ENCODE measurements at places on chromosomes 2 and 18.

GRCh38 chr2:63538390-63538789 lies 49.9 kb downstream of the WDPCP start:
- DNase-seq, result no peak

- DNase-seq, result no peak
Measured at GRCh38 chr2:178828486-178828881, 21.3 kb upstream of the TTN start.

GRCh38 chr2:202335791-202336467 lies 40.2 kb upstream of the BMPR2 start:
- no peak for DNase-seq

- DNase-seq, result no peak
Measured at GRCh38 chr18:51711298-51711889, 513.9 kb upstream of the MEX3C start.

DNA sequence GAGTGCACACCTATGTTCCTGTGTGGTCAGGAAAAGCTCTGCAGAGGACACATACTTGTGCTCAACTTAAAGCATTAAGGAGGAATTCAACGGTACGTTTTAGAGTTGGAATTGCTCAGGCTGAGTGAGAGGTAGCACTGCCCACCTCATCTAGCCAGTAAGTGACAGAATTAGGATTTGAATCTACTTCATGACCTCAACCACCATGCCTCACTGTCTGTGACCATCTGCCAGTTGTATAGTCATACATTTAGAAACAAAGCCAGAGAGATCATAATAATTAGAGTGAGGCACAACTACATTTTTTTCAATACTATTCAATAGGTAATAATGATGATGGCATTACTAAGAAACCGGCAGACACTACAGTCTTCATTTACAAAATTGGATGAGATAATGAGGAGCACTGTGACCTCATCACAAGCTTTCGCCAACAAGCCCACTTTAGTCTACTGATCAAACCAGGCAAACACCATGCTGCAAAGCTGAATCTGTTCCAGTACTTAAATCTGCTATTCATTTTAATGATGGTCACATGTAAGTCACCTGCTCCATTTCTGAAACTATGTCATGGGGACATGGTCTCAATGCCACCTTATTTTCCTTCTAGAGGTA lies 1018.4 kb downstream of the TMEM182 start:
- no peak for DNase-seq

- no peak for DNase-seq
Measured at GRCh38 chr2:201467666-201468065, 16.1 kb downstream of the STRADB start.

DNA sequence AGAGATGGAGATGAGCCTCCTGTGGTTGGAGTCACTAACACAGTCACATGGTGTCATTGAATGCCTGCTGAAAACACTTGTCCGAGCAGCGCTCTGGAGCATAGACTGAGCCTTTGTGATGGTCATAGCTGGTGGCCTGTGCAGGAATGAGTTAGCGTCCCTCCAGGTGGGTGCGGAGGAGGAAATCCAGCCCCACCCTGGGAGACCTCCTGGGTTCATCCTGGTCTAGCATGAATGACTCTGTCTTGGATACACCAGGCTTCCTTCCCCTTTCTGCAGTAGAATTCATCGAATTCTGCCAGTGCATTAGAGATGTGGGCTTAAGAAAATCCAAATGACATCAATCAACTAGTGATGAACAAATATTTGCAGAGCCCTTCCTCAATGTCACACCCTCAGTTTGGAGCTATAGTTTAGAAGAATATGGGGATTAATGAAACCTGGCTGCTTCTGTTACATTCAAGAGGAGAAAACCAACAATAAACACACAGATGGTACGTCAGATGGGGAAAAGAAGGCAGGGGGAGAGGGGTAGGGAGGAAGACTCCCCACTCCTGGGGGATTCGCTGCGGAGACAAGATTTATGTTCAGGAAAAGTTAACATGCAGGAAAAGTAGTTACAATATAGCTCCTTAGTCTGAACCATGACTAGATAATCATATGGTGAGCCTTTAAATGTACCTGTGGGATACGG lies 136.7 kb downstream of the DDX1 start:
- DNase-seq, result no peak

DNA sequence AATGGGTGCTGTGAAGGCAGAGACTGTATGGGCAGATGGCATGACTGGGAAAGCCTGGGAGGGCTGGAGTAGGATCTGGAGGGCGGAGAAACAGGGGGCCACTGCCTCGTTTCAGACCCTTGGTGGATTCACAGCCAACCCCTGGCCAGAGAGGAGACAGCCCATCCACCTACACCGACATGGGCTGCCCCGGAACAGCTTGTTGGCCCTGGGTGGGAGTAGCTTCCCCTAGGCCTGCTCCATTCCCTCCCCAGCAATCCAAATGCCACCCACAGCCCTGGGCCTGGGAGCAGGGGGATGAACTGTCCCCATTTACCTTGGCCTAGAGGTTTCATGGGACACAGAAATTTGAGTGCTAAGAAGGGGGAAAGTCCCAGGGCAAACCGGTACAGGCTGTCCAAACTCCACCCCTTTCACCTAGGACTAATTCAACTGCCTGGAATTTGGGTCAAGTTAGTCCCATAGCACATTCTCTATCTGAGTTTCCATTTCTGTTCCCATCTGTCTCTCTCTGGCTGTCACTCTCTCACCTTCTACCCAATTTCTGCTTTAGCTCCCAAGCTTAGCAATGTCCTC lies 37.0 kb downstream of the LBH start:
- no peak for DNase-seq

DNA sequence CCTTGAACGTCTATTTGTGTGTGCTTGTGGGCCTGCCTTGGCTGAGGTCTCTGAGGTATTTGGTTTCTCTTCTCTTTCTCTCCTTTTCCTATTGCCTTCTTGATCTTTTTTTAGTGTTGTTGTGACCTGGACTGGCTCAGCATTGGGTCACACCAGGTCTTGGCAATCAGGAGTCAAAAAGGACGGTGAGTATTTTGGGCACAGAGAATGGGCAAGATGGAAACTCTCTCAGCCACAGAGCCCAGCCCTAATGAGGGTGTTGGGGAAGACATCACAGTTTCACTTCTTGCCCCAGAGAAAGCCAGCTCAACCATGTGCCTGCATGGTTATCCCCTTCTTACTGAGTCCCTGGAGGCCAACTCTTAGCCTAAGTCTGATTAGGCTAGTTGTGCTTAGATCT lies 13.7 kb upstream of the INO80C start:
- no peak for DNase-seq

DNA sequence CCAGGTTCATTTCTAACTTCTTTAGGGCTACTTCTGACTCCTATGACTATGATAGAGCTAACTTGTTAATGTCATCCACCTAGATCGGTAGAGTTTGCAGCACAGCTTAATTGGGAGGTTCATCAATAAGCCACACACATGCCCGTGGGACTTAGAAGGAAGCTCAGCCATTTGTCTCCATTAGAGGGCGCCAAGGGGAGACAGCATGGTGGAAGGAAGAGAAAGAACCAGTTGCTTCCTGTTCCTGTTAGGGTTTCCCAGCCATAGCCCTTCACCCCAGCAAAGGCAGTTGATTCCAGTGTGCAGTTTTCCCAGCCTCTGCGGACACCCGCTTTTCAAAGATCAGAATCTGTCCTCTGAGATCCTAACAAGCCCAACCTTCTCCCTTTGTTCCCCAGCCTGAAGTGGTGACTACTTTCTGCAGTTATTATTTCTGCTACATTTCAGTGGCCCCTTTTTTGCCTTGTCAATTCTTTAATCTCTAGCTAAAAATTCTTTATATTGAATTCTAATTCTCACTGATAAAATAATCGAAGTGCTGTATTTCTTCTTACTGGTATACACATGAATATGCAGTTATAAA lies 30.3 kb downstream of the MAIP1 start:
- DNase-seq, result no peak

GRCh38 chr18:69838620-69839411 lies 108.9 kb downstream of the CD226 start:
- no peak for DNase-seq

DNA sequence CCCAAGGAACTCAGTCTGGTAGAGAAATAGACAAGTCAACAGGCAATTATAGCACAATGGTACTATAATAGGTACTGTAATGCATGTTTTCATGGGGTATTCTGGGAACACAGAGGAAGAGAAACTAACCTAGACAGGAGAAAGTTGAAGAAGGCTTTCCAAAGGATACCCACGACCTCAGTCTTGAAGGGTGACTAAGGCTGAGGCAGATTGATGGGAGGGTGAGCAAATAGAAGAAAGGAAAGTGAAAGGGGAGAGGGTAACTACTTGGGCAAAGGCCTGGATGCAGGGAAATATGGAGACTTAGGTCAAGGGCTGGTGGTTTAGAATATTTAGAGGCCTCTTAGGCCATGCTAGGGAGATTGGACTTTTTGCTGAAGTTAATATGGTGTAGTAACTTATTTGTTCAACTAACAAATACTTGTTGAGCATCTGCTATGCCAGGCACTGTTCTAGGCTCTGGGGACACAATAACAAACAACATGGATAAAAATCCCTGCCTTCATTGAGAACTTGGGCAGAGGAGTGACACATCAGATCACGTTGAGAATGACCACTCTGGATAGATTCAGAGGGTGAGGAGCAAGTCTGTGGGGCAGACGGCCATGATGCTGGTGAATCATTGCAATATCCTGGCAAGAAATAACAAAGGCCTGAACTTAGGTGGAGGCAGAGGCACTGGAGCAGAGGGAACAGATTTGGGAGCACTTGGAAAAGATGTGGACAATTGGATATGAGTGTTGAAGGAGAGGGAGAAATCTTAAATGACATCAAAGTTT lies 56.4 kb downstream of the PLB1 start:
- no peak for DNase-seq

DNA sequence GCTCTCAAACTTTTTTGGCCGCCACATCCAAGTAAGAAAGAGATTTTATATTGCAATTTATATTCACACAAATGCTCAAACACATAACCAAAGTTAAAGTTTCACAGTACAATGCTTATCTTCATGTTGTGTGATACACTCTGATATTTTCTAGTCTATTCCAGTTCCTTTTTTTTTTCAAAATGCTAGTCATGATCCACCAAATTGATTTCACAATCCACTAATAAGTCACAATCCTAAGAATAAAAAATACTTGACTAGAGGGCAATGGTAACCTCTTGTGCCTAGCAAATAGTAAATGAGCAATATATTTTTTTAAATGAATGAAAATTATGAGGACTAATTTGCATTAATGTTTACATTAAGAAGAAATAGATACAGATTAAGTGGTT lies 5.8 kb upstream of the PTPN4 start:
- no peak for DNase-seq

- DNase-seq, result no peak
Measured at GRCh38 chr2:75356865-75357264, 157.5 kb upstream of the TACR1 start.

DNA sequence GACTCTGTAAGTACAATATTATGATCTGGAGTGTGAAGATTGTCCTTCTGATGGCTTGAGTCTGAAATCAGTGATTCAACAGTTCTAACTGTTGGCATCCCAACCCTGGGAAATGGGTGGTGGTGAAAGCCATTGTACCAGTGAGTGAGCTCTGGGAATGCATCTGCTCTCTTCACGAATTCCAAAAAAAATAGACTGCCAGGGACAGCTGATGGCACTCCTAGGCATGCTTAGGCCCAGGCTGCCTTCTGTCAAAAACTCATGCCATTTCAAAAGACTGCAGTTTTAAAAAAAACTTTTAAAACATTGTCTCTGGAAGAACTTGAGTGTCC lies 20.3 kb downstream of the OXER1 start:
- no peak for DNase-seq

GRCh38 chr2:42810971-42811811 lies 18.8 kb upstream of the HAAO start:
- DNase-seq, result no peak

DNA sequence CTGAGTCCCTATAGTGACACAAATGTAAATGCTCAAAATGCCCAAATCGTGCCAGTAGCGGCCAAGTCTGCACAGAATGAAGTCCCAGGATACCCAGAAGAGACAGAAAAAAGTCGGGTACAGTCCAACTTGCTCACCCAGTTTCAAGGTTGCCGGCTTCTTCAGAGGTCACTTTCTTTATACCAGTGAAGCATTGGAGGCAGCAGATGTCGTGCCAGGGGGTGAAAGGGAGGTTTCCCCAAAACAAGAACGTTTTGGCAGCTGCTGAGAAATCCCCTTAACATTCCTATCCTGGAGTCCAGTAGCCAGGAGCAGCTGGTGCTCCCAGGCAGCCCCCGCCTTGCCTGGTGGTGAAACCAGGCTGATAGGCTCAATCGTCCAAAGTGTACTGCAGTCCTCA lies 58.1 kb upstream of the MCFD2 start:
- no peak for DNase-seq

DNA sequence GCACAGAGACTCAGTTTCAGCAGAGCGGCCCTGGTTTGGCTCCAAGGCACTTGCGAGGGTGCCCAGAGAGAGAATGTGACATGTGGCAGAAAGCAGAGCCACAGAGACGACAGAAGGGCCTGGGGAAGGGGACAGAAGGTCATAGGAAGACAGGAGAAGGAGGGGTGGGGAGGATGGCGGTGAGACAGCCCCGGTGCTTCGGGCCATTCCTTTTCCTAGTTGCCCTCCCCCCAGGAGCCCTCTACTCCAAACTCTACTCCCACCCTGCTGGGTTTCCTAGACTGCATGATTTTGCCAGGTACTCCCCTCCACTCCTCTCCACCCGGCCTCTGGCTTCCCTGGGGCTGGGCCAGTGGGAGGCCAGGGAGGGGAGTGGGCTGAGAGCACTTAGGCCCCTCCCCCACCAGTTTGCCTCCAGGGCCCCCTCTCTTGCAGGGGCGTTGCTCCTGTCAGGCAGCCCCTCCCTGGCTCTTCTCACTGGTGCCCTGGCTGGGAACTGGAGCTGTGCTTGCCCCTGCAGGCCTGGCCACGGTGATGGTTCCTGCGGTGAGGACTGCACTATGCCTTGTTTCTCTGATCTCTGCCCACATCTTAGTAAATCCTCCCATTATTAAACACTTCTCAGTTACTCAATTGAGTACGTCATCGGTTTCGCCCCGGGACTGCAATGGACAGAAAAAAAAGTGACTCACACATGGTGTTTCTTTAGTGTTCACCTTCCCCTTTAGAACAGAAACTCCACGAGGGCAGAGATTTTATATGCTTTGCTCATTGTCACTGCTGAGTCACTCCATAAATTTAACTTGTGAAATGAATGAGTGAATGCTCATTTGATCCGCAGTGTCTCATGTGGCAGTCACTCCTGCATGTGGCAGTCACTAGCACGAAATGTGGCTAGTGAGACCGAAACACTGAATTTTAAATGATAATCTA lies 58.7 kb upstream of the SP3 start:
- no peak for DNase-seq

- DNase-seq, result no peak
Measured at GRCh38 chr2:32264422-32265105, at the start of gene NLRC4. NLRC4 (minus strand) TSS chr2:32264886; CDS start chr2:32256775, 8,111 bp downstream.

- DNase-seq, result no peak
Measured at GRCh38 chr2:217714287-217714751, 288.5 kb downstream of the TNS1 start.

DNA sequence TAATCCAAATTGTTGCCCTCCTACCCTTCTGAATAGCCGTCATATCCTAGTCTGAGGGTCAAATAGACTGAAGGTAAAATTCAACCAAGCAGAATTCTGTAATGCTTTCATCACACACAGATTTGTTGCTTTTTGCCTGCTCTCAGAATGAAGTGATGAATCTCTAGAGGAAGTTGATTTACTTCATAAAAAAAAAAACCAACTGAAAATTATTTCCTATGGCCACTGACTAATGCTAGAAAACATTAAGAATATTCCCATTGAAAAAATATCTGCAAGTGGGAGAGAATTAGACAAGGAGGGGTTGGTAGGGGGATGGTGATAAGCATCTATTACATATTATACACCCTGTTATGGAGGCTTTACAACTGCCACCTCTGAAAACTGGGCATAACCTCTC lies 2.3 kb upstream of the IL1RL2 start:
- no peak for DNase-seq

Data from stimulated activated CD8-positive, alpha-beta memory T cell treated with anti-CD3 and anti-CD28 coated beads, Interleukin-15, amount 100 ng/mL, for 24 hours (primary cell).